ENCODE measurements at places on chromosomes 4 and X. TPM values are rescaled to one million over a fixed set of nuclear protein-coding genes. Genes with fewer than 3 reads are reported as not detected.
A peak's percentile ranks its signal among the peaks of the same experiment; 100 is the strongest.

The CSN1S1 gene
- total RNA-seq, result not detected

The GBA3 gene
- total RNA-seq, result not detected

The ADH6 gene
- not detected for total RNA-seq

The ATP1B4 gene
- total RNA-seq, result not detected

DNA sequence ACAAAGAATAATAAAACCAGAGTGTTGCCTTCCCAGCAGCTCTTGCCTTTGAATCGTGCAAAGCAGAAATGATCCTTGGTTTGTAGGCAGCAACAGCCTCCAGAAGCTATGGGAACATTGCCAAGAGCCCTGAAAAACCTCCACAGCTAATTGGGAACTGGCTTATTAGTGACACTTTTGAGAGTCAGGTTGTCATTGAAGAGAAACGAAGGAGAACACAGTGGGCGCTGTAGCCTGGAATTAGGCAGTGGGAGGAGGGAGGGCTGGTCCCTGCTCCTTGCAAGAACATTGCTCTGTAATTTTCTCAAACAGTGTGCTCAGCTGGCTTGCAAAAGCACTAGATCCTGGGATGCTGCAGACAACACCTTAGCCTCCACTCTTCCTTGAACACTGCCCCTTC lies 331.5 kb upstream of the EMCN start:
- no peaks in the 10 kb centered on the region for H3K4me1 ChIP-seq
- DNase-seq, result no peak
- no peak overlapping the region for H3K27ac ChIP-seq
- no peak overlapping the region for H3K4me3 ChIP-seq
- no peaks in the 10 kb centered on the region for H3K27me3 ChIP-seq
- no peaks in the 10 kb centered on the region for H3K36me3 ChIP-seq

DNA sequence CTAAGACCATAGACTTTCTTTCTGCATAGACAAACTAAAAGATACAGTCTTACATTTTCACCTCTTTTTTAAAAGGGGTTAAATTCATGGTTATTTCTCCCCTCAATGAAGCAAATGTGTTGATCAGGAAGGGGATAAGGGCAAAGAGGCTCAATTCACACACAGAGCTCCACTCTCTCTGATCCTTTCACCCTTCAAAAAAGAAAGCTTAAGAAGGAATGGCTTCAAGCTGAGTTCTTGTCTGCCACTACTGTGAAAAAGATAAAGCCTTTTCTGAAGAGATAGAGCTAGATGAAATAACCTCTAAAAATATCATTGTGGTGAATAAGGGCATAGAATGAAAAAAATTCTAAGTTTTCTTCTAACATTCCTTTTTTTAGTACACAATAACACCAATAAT lies 28.3 kb downstream of the SEPSECS start:
- H3K27me3 ChIP-seq, result no peaks in the 10 kb centered on the region
- DNase-seq, result no peak
- no peak overlapping the region for H3K4me3 ChIP-seq
- H3K27ac ChIP-seq, result no peak overlapping the region

GRCh38 chr4:103478734-103479133 lies 241.1 kb downstream of the TACR3 start:
- no peak for DNase-seq
- no peaks in the 10 kb centered on the region for H3K4me1 ChIP-seq
- H3K27ac ChIP-seq, result no peak overlapping the region
- H3K4me3 ChIP-seq, result no peak overlapping the region
- H3K36me3 ChIP-seq, result no peaks in the 10 kb centered on the region

DNA sequence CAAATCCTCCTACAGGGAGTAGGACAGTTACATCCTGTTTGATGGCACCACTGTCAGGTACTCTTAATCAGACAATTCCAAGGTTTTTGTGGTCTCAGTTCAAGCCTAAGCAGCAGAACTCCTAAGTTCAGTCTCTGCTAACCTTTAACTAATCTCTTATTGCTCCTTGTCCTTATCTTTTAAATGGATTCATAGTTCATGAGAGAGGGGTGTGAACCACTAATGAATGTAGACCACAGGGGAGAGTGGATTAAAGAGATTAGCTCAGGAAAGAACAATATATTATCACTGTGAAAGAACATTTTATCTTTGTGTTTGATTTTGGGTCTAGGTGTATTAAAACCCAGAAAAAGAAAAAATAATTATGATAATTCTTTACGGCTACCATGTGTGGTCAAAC lies 168.9 kb downstream of the DCK start:
- H3K4me1 ChIP-seq, result no peaks in the 10 kb centered on the region
- peaks cover 9% of the 10 kb centered on the region for H3K27me3 ChIP-seq
- no peak overlapping the region for H3K27ac ChIP-seq
- H3K4me3 ChIP-seq, result no peak overlapping the region

- H3K27me3 ChIP-seq, result peaks cover 12% of the 10 kb centered on the region
- peaks cover 1% of the 10 kb centered on the region for H3K36me3 ChIP-seq
These were observed 30.4 kb downstream of the ACSL1 start for GRCh38 chr4:184795214-184795844.

GRCh38 chr4:14700544-14700943 lies 301.7 kb upstream of the CPEB2 start:
- H3K4me1 ChIP-seq, result no peaks in the 10 kb centered on the region
- peaks cover 22% of the 10 kb centered on the region for H3K27me3 ChIP-seq
- no peak overlapping the region for H3K27ac ChIP-seq

GRCh38 chrX:109464231-109464630 lies 17.7 kb downstream of the GUCY2F start:
- no peak overlapping the region for H3K27ac ChIP-seq
- H3K4me3 ChIP-seq, result no peak overlapping the region
- no peak for DNase-seq

GRCh38 chrX:131650637-131651410 lies 107.0 kb downstream of the OR13H1 start:
- H3K27me3 ChIP-seq, result peaks cover 47% of the 10 kb centered on the region
- H3K36me3 ChIP-seq, result no peaks in the 10 kb centered on the region
- H3K4me1 ChIP-seq, result peaks cover 12% of the 10 kb centered on the region
- H3K4me3 ChIP-seq, result peak overlapping the region; percentile 1

DNA sequence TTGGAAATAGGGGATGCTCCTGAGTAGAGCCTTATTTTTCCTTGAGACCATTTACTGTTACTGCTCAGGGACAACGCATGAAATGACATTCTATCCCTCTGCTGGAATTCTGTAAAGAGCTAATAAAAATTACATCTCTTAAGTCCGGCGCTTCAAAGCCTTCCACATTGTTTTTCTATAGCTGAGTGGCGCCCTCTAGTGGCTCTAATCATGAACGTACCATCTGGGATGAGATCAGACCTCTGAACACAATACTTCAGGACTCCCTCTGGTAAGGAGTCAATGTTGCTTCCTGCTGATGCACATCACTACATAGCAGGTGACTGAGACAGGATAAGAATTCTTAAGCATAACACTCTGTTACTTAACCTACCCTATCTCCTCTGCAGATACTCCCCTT lies 6.0 kb downstream of the HMGN5 start:
- H3K27ac ChIP-seq, result no peak overlapping the region
- no peaks in the 10 kb centered on the region for H3K36me3 ChIP-seq
- peaks cover 6% of the 10 kb centered on the region for H3K4me1 ChIP-seq
- peak; percentile 50 for DNase-seq
- H3K27me3 ChIP-seq, result no peaks in the 10 kb centered on the region

DNA sequence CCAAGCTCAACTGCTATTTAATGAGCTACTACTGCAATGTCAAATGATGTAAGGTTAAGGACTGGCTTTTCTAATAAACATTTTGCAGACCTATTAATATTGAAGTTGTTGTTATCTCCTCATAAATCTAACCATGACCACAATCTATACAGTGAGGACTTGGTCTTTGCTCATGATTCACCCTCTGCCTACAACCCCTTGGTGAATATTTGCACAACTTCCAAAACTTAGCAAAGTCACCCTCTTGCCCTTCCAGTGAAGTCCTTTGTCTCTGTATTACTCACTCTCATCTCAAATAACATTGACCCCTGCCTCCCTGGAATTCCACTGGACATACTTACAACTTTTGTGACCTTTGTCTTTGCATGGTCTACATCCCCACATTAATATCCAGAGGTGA lies 204.5 kb downstream of the KCNIP4 start:
- no peaks in the 10 kb centered on the region for H3K27me3 ChIP-seq
- no peak overlapping the region for H3K27ac ChIP-seq
- H3K4me3 ChIP-seq, result no peak overlapping the region

GRCh38 chr4:107037199-107037584 lies 1.1 kb upstream of the DKK2 start:
- H3K4me3 ChIP-seq, result no peak overlapping the region
- H3K27ac ChIP-seq, result no peak overlapping the region
- peaks cover 55% of the 10 kb centered on the region for H3K27me3 ChIP-seq
- peaks cover 32% of the 10 kb centered on the region for H3K4me1 ChIP-seq
- DNase-seq, result peak; percentile 17
